ENCODE measurements at places on chromosomes 2 and 18.
A peak's percentile ranks its signal among the peaks of the same experiment; 100 is the strongest.

DNA sequence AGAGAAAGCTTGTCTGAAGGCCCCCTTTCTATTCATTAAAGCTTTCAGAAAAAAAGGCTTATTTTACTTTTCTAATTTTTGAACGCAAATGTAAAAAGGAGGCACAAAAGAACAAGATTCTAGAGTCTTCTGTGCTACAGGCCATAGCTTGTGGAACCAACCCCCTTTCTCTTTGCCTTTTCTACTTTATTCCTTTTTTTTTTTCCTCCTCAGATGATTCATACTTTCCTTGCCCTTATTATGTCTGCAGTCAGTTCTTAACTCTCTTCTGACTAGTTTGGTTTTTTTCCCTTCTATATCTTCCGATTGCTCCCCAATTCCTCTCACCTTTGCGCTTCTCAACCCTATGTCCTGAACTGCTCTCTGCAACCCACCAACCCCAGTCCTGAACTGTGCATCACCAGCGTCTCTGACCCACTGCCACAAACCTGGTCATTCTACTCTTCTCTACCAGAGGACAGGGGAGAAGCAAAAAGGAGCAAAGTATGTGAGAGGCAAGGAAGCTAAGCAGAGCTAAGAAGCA lies 56.9 kb upstream of the WIPF1 start:
- DNase-seq, result no peak

DNA sequence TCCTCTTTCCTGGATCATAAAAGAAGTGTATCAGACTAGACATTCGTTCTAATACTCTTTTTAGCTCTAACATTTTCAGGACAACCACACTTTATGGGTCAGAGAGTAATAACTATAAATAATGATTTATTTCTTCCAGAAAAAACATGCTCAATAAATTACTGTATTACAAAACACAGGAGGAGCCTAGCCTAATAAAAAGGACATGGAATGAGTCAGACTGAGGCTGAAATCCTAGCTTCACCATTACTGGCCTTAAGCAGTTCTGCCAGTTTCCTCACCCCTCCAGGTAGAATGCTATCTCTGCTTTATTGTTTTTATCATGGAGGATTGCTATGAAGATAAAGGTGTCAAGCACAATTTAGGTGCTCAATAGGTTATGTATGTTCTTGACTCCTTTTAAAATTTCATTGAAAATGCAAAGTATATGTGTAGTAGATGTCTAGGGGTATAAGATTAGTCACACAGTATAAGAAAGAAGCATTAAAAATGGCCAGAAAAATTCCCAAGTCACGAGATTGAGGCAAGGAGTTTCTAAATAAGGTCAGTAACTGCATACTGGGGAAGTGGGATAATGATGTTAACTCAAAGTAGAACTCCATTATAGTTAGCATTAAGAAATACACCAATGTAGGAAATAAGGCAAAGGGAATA lies 105.5 kb upstream of the NEUROD1 start:
- no peak for DNase-seq

DNA sequence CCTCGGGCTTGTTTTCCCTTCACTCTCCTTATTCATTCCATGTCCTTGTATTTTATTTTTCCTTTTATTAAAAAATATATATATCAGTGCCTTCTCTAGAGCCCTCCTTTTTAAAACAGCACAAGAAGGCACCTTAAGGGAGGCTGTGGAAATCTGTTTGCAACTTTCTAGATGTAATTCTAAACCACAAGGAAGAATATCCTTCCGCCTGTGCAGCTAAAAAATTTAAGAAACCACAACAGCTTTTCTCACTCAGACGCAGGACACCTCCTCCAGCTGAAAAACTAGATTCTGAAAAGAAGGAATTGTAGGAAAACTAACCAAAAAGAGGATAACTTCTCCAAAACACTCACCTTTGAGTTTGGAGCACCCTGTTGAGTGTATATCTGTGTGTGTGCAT lies 142.2 kb downstream of the BCL11A start:
- DNase-seq, result peak; percentile 70

- peak; percentile 14 for DNase-seq
Measured at GRCh38 chr2:41782306-41783158, 265.3 kb upstream of the PKDCC start.

- no peak for DNase-seq
Measured at GRCh38 chr2:99472600-99472960, 17.2 kb downstream of the REV1 start.
